Dermis blood vessel endothelial cell (primary cell): ENCODE measurements at places on chromosomes 16 and 17.

DNA sequence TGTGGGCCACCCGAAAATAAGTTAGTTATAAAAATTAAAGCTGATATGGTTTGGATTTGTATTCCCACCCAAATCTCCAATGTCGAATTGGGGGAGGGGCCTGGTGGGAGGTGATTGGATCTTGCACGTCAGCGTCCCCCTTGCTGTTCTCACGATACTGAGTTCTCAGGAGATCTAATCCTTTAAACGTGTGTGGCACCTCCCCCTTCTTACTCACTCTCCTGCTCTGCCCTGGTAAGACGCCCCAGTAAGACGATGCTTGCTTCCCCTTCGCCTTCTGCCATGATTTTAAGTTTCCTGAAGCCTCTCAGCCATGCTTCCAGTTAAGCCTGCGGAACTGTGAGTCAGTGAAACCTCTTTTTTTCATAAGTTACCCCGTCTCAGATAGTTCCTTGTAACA is 35.4 kb downstream of the SYCE1L start:
- DNase-seq = peak; percentile 59

DNA sequence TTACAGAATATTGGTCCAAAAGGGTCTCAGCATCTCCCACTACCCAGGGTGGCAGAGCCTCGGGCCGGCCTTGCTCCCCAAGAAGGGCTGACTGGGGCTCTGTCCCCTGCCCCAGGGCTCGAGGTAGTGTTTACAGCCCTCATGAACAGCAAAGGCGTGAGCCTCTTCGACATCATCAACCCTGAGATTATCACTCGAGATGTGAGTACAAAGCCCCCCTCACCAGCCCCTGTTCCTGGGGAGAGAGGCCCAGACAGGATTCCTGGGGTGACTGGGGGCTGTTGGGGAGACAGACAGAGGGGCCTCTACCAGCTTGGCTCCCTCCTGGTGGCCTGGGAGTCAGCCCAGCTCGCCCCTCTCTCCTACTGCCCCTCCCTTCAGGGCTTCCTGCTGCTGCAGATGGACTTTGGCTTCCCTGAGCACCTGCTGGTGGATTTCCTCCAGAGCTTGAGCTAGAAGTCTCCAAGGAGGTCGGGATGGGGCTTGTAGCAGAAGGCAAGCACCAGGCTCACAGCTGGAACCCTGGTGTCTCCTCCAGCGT is 6.1 kb upstream of the NLRC5 start:
- no peak for DNase-seq

GRCh38 chr17:10756619-10757018 is 26.8 kb upstream of the TMEM220 start:
- no peak for DNase-seq

- no peak for DNase-seq
Measured at GRCh38 chr17:64155129-64155528, 25.2 kb upstream of the ERN1 start.

GRCh38 chr16:29996766-29997250 is 767 bp downstream of the INO80E start:
- DNase-seq = no peak

DNA sequence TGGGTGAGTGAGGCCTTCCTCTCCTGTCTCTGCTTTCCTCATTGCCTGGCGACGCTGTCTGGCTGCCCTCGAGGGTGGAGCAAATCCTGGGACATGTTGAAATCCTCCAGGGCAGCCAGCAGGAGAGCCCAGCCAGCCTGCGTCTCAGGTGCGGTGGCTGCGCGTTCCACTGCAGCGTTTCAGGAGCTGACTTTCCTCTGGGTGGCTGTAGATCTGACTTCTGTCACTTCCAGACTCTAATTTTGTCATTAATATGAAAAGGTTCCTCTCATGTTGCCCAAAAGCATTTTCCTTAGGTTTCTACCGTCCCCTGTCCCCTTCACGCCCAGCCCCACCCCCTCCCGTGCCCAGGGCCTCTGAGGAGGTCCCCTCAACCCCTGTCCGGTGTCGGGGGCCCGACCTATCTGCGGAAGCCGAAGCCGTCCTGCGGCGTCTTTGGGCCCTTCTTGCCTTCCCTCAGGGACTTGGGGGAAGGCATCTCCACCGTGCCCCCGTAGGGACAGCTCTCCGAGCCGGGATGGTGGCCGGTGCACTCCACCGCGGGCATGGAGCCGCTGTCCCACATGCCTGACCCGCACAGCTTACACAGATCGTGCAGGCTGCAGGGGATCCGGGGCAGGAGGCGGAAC is 95.1 kb downstream of the TBC1D16 start:
- no peak for DNase-seq

DNA sequence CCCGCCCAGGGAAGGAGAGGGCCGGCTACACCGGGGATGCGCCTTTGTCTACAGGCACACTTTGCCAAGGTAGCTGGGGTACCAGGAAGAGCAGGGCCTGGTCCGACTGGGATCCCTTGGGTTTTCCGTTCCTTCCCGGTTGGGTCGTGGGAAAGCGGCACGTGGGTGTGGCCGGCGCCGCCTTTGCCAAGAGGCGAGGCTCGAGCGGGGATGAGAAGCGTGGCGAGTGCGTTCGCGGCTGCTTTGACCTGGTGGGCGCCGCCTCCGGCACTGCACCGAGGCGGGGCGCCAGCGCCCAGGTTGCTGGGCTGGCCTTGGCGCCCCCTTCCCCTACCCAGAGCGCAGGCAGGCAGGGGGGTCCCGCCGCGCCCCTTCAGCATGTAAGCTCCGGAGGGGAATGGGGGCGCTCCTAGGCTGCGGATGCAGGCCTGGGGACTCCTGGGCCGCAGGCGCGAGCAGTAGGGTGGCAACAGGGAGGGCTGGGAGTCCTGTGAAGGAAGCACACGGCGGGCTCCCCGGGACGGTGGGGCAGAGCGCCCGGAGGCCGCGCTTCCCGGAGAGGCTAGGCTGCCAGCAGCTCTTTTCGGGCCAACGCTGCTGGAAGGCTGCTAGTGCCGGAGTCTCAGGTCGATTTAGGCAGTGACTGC is 2.0 kb downstream of the HAS3 start:
- peak; percentile 45 for DNase-seq

GRCh38 chr16:57472665-57473060 is 10.2 kb downstream of the POLR2C start:
- DNase-seq = no peak

GRCh38 chr17:16091773-16092172 is 92.1 kb downstream of the TTC19 start:
- no peak for DNase-seq

- no peak for DNase-seq
Measured at GRCh38 chr17:77708936-77709335, 249.6 kb upstream of the TNRC6C start.

DNA sequence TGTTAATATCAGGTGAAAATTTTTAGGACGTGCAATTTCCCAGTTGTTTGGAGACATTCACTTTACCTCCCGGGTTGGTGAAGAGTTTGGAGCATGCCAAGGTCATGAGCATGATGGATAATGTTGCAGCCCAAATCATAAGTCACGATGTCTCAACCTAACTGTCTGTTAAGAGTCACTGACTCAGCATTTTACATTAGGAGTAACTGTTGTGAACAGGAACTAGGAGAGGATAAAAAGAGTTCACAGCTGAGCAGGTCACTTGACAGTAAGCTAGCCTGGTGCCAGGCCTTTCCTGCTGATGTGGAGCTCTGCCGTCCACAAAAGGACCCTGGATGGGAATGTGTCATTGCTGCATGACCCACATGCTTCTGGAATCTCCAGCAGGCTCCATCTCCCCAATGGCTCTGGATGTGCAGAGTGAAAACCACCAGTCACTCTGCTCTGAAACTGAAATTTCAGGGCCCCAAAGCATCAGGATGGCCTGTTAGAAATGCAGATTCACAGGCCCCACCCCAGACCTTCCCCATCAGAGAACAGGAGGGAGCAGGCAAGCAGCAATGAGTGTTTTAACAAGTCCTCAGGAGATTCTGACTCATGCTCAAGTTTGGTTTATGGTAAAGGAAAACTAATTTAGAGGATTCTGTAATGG is 371.6 kb upstream of the MAF start:
- no peak for DNase-seq

GRCh38 chr17:65898651-65899050 is 293.3 kb downstream of the CEP112 start:
- no peak for DNase-seq

- DNase-seq = no peak
Measured at GRCh38 chr17:33381201-33381600, 88.1 kb upstream of the ASIC2 start.

DNA sequence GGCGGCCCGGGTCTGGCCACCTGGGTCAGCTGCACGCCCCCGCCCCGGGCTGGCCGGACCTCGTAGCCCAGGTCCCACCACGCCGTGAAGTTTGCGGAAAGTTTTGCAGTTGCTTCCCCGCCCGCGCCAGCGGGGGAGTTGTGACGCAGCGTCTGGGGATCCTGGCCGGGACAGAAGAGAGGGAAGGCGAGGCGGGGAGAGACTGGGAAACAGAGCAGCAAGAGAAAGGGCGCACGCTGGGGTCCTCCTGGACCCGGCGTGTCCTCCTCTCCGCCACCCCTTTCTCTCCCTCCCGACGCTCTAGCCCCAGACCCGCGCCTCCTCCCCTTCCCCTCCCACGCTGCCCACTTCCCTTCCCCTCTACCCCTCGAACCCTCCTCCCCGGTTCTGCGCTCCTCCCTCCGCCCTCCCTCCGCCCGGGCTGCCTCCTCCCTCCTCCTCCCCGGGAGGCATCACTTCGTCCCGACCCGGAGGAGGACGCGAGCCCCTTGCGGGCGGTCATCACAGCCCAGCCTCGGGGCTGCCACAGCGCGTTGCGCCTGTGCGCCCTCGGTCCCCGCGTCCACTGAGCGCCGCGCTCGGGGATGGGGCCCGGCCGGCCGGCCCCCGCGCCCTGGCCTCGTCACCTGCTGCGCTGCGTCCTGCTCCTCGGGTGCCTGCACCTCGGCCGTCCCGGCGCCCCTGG is at the start of gene MRC2:
TSS of gene MRC2 (plus strand) at position 452 of the 685 bp plus-strand sequence. CDS start at position 585, 133 bp downstream.
- DNase-seq = peak; percentile 55

DNA sequence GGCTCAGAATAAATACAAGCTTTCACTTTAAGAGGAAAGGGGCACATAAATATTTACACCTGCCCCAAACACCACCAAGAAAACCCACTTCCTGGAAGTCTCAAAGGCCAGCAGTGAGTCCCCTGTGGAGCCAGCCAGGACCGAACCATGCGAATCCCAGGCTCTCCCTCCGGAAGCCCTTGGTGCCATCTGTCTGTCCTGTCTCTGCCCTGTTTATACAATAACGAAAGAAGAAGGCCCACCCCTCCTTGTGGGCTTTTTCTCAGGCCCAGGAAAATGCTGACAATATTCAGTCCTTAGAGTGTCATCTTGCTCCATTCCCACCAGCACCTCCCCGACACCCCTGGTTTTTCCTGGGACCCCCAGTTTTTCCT is 3.6 kb upstream of the SLC6A4 start:
- no peak for DNase-seq

DNA sequence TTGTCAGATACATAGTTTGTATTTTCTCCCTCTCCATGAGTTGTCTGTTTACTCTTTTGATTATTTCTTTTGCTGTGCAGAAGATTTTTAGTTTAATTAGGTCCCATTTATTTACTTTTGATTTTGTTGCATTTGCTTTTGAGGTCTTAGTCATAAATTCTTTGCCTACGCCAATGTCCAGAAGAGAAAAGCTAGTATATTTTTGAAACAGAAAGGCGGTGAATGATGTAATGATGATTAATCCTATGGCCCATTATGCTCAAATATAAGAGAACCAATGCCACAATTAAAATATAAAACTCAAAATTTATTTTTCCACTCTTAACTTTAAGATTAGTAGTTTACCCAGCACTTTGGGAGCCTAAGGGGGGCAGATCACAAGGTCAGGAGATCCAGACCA is 59.8 kb upstream of the SMIM36 start:
- no peak for DNase-seq

DNA sequence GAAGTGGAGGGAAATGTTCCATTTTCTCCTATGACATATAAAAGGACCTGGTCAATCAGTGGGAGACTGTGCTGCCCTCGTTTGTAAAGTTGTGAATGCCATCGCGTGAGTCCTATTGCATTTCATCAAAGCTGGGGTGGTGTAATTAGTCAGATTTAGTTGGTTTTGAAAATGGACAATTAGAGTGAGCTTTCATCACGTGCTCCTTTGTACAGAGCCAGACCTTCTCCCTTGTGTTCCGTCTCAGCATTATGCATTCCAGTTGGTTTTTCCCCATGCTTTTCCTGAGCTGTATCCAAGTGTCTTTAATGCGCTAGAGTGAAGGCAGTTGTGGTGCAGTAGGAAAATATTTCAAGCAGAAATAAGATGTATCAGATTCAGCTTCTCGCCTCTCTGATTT is 10.4 kb downstream of the SEC14L1 start:
- no peak for DNase-seq

DNA sequence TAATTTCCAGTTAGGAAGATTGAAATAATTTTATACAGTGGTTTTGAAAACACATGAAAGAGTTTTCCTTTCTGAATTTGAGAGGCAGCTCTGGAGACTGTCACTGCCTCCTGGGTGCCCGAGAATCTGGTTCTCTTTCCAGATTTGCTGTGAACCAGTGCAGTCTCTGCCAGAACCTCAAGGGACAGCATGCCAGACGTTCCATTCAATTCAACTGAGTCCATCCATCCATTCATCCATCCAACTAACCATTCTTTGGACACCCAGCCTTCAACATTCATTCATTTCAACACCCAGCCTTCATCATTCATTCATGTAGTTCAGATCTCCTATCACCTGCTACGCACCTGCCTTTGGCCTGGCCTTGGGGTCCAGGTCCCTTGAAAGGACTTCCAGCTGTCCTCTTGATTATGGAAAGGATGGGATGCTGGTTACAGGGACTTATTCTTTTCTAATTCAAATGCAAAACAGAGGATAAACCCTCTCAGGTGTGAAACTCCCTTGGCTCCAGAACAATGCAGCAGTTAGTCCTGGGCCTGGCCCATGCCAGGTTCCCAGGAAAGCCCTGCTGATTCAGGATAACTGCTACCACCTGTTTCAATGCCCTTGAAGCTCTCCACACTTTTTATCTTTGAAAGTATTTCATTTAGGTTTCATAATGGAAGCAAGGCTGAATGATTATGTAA is 68.7 kb downstream of the WSCD1 start:
- DNase-seq = no peak

DNA sequence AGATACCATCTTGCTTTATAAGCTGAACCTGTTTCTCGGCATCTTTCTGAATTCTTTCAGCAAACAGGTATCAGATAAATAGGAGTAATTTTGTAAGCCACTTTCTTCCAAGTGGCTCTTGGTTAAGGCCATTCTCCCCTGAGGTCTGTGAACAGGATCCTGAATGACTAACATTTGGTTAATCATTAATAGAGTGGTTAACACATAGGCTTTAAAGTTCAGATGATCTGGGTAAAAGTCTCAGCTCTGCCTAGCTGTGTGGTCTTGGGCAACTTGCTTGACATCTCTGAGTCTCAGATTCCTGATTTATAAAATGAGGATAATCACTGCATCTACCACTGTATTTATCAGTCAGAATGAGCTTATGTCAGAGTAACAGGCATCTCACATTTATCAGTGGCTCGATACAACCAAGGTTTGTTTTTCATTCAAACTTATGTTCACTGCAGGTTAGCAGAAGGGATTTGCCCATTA is 44.4 kb upstream of the ANKFN1 start:
- DNase-seq = no peak

GRCh38 chr17:77254951-77255825 is 114.4 kb downstream of the SEC14L1 start:
- DNase-seq = peak; percentile 25
